ENCODE measurements at places on chromosomes 1 and 21.
A peak's percentile ranks its signal among the peaks of the same experiment; 100 is the strongest.

DNA sequence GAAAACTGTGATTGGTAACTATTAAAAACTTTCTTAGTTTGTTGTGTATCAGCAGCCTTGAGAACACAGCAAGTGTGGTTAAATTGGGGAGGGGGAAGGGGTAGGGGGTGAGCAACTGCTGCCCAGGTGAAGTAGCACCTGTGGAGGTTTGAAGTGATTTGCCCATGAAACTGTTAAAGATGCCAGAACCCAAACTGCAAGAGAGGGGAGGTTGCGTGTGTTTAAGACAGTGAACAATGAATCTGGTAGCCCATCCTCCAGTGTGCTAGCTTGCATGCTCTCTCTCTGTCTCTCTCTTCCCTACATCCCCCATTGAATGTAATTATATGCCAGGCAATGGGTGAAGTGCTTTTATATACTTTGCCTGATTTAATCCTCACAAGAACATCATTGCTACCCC lies 154.7 kb downstream of the RUNX1 start:
- no peak for DNase-seq

DNA sequence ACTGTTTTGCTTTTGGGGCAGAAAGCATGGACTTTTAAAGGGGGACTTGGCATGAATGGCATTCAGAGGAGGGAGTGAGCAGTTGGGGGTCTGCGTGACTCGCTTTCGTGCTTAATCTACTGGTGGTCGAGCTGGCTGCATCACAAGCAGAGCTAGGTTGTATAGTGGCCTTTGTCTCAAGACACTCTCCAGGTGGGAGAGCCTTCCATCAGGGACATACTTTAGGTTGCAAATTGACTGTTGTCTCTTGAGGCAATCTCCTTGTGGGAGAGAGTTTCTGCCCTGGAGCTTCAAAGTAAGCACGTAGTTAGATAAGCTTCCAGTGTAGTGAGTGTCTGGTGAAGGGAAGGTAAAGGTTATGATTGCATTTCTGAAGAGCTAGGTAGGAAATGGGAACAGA lies 93.9 kb downstream of the C1orf21 start:
- no peak for DNase-seq

- no peak for DNase-seq
These were observed 32.0 kb upstream of the IL10 start for GRCh38 chr1:206804156-206804737.

DNA sequence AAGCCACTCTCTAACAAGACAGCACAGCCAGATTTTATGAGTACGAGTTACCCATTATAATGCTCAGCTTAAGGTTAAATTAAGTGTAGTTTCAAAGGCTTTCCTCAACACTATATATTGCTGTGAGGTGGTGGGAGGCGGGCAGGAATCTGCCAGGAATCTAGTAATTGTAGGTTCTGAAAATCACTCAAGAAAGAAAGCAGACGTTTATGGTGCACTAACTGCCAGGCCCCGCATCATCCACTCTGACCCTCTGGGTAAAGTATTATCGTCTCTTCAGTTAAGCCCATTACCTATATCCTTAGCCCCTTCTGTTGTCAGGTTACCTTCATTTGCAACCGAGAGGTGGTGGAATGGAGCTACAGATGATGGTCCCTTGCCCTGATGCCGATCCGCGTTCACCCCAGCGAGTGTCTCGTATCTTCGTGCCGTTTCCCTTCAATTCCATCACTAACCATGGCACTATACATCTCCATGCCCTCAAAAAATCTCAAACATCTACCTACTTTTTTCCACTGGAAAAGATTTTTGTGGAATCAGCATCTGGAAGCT lies 12.4 kb downstream of the HMGN1 start:
- DNase-seq = no peak

DNA sequence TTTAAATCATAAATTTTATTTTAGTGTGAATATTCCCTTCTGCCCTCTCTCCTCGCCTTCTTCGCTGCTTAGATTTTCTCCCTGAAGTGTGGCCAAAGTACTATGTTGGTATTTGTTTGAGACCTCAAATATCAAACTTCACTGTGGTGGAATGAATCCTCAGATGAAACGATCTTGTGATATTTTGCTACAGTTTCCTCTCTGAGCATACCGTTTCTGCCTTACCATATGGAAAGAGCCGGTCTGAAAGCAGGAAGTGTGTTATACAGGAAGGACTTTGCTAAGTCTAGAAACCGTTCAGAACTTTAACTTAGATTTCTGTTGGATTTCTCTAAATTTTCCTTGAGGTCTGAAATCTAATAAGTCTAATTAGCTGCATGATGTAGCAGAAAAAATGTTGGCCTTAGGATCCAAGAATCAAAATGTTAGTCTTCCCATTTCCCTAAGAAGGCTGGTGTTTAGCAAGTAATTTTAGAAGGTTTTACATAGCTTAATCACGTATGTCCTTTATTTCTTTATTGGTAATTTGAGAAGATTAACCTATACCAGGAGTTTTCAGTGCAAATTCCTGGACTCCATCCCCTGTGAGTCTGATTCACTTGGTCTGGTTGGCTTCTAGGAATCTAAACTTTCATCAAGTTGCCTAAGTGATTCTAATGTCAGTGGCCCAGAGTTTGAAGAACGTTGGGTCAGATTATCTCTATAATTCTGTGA lies 30.7 kb downstream of the SDCCAG8 start:
- no peak for DNase-seq

GRCh38 chr1:54565113-54565501 lies 17.1 kb downstream of the ACOT11 start:
- DNase-seq = no peak

DNA sequence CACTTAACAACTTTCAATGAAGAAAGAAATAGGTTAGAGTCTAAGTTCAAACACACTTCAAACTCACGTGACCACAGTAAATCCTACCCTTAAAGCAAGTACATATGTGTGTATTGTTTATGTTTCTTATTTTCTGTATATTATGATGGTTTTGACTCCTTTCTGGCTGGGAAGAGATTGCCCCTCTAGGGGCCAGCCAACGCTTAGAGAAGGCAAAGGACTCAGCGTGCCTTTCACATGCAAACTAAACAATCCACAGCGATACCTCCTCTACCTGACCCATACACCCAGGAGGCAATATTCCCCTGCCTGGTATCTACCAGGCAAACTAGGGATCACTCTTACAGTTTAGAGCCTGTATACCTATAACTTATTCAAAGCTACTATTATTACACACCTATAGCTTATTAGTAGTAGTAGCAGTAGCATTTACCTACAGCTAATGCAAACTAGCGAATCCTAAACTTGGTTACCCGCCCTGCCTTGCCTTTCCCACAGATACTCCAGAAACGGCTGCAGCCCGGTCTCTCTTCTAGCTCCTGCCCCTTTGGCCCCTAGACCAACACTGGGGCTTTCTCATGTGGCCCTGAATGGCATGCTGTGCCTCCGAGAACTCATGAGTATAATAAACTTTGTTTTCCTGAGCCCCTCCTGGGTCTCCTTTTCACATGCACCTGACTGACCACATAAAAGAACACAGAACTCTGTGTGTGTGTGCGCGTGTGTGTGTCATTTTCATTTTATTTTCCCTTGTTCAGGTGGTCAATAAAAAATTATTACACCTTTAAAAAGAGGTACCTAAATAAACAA lies 14.0 kb downstream of the NRIP1 start:
- DNase-seq = no peak

DNA sequence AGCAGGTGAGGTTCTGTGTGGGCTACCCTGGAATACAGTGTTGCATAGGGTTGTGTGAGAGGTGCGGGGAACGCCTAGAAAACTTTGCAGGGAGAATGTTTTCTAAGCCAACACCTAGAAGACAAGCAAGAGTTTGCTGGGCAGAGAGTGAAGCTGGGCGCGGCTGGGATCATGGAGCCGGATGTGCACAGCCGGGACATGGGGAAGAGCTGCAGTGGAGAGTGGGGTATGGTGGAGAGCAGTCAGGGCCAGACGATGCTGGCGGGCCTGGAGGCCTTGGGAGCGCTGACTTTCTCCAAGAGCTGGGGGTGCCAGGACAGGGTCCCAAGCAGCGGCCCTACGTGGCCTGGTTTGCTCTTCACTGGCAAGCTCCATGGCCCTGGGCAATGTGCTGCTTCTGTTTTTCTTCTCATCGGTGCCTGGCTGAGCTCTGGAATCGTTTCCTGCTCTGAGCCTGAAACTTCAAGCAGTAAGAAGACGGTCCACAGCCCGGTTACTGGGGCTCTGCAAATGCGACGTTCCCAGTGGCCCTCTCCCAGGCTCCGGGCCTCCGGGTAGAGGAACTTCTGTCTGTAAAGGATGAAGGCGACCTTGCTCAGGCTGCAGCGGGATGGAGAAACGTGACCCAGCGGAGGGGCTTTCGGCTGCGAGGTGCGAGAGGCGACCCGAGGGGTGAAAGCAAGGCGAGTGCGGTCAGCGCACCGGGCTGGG lies 51.9 kb upstream of the CD34 start:
- peak; percentile 10 for DNase-seq

DNA sequence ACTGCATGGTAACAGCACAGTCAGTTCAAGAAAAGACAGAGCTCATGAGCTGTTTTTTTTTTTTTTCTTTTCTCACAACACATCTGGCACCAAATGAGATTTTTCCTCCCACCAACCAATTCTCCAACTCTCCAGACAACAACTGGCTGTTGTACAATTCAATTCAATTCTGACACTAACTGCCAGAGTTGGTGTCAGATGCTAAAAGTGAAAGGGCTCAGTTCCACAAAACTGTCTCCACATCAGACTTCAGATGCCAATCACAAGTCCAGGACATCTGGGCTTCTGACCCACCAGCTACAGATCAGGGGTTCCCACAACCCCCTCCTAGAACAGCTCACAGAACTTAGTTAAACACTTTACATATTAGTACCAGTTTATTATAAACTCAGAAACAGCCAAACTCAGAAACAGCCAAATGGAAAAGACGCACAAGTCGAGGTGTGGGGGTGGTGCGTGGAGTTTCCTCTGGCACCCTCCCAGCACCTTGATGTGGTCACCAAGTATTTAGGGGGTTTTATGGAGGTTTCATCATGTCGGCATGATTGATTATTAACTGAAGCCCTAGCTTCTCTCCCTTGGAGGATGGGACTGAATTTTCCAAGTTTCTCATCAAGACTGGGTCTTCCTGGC lies 39.2 kb upstream of the LRRC8D start:
- peak; percentile 83 for DNase-seq

DNA sequence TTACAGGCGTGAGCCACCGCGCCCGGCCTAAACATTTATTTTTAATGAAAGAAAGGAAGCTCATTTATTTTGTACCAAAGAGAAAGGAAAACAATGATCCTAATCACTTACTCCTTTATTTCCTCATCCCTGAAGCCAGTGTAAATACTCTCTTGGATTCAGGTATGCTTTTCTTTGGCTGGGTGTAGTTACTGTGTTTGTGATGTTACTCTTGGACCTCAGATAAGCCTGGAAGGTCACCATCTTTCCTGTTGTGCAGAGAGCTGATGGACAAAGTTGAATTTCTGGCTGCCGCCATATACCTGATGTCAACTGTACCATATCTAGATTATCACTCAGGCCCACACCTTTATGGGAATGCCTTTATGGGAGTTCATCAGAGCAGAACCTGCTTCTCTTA lies 35.4 kb upstream of the FOXE3 start:
- DNase-seq = no peak

- no peak for DNase-seq
These were observed 1.1 kb downstream of the ZNF672 start for GRCh38 chr1:248839168-248839555.

DNA sequence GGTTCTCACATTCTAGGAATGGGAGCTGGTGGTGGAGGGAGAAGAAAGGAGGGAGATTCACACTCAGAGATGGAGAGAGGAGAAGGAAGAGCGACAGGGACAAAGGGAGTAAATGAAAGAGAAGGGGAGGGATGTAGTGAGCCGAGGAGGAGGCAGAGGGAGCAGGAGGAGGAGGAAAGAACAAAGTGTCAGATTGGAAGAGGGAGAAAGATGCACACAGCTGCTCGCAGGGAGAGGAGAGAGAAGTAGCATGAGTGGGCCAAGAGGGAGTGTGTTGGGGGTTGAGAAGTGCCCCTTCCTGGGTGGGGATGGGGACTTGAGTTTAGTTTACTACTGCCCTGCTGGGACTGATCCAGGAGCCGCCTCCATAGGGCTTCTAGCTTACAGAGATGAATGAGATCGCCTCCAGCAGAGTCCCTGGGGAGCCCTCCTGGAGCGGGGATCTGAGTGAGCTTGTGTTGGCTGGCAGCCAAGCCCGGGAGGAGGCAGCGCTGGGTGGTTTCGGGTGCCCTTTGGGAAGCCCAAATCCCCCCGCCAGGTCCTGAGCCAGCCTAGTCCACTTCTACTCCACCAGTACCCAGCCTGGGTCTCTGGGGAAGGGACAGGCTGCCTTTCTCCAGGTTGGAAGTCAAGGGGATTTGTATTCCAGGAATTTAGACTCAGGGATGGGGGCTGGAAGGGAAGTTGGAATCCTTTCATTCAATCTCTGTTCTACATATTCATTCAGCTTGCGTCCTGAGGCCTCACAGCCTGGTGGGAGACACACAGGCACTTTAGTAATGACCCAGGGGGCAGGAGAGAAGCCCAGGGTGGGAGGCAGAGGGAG lies 20.9 kb downstream of the PTPRU start:
- no peak for DNase-seq

DNA sequence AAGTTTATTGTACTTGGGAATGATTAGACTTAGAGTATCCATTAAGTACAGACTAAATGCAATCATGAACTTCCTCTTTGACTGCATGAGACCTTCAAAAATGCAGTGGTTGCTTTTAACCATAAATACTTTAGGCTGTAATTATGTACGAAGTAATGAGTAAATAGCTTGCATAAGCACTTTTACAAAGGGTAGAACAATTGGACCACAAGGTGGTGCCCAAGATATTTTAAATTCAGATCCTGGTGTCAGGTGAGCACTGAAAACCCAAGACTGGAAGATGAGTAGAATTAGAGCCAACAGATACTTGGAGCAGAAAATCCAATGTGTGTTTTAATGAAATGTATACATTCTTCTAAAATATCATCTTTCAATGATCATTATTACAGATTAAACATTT lies 43.4 kb upstream of the RHOU start:
- DNase-seq = no peak

GRCh38 chr1:167297222-167298214 lies 76.8 kb downstream of the POU2F1 start:
- DNase-seq = no peak

DNA sequence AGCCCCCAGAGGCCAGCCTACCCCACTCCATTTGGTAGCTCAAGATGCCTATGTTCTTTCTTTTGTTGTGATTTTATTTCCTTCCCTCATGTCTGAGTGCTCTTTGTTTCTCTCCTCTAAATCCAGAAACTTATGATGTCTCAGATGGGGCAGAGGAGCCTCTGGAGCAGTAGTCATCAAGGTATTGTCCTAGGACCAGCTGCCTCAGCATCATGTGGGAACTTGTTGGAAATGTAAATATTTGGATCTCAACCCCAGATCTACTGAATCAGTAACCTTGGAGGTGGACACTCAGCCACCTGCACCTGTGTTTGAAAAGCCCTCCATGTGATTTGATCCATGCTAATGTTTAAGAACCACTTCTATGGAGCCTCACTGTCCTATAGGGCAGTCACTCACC lies 593.1 kb upstream of the PLXNA2 start:
- no peak for DNase-seq

GRCh38 chr1:117540532-117540931 lies 65.3 kb upstream of the TENT5C start:
- no peak for DNase-seq

DNA sequence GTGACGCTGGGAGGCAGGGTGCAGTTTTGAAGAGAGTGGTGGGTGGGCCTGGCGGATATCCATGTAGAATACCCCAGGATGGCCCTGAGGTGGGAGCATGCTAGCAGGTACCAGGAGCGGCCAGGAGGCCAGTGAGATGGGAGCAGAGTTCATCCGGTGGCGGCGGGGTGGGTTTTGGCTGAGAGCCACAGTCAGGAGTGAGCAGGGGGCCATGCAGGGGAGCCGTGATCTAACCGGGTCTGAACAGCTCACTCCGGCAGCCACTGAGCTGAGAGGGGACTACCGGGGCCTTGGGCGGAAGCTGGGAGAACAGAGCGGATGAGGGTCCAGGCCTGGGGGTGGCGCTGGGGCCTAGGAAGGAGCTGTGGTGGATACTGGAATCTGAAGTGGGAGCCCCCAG lies 47.6 kb upstream of the LRP8 start:
- no peak for DNase-seq
